IgD-negative memory B cell (primary cell): ENCODE measurements at places on chromosomes 4 and X. TPM values are rescaled to one million over a fixed set of nuclear protein-coding genes. Genes with fewer than 3 reads are reported as not detected.

XAGE2 gene
- not detected for polyA plus RNA-seq

ANKRD17 gene
- polyA plus RNA-seq: 9.6 TPM

REELD1 gene
- polyA plus RNA-seq: not detected

CXorf65 gene
- 1.5 TPM for polyA plus RNA-seq

TLL1 gene
- polyA plus RNA-seq: not detected

FAT4 gene
- not detected for polyA plus RNA-seq

MTMR8 gene
- 1.7 TPM for polyA plus RNA-seq

SHISA3 gene
- polyA plus RNA-seq: 0.53 TPM
